ENCODE measurements at places on chromosomes 5 and 9. TPM values are rescaled to one million over a fixed set of nuclear protein-coding genes. Genes with fewer than 3 reads are reported as not detected.

DNA sequence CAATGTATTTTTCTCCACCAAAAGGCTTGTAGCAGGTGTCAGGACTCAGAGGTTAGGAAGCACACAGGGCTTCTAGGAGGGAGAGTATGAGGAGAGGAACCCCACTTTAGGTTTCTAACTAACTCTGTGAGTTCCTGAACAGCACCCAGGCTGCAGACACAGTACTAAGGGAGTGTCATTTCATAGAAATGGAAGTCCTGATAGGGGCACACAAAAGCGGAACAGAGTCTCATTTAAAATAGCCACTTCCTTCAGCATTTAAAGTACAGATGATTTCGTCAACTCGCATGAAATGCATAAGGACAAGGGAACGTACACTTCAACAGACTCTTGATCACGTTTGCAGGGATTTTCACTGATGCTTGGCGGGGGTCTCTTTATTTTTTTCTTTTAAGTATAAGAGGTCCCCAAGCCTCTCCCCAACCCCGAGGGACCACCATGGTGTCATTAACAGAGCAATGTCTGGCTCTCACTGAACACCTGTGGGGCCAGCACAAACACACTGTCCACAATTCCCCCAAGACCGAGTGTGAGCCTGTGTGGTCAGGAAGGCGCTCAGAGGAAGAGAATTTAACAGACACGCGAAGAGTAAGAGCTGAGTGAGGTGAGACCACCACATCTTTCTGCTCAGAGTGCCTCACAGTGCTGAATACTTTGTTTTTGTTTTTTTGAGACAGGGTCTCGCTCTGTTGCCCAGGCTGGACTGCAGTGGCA, 82.3 kb downstream of the SECISBP2 start:
- DNase-seq = no peak

DNA sequence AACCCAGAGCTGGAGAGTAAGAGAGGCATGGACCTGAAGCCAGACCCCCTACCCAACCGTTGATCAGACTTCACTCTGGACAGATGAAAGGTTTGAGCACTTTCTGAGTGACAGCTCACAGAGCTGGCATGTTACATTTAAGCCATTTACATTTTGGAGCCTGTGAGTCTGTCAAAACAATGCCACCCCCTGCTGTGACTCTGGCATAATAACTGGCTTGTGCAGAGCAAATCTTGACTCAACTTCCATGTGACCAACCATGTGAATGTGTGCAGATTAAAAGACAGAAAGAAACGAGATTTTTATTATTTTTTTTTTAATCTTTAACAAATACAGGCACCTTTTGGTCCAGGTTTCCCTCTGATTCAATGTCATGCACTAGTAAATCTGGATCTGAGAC, 48.5 kb downstream of the MFAP3 start:
- peak; percentile 33 for DNase-seq

DNA sequence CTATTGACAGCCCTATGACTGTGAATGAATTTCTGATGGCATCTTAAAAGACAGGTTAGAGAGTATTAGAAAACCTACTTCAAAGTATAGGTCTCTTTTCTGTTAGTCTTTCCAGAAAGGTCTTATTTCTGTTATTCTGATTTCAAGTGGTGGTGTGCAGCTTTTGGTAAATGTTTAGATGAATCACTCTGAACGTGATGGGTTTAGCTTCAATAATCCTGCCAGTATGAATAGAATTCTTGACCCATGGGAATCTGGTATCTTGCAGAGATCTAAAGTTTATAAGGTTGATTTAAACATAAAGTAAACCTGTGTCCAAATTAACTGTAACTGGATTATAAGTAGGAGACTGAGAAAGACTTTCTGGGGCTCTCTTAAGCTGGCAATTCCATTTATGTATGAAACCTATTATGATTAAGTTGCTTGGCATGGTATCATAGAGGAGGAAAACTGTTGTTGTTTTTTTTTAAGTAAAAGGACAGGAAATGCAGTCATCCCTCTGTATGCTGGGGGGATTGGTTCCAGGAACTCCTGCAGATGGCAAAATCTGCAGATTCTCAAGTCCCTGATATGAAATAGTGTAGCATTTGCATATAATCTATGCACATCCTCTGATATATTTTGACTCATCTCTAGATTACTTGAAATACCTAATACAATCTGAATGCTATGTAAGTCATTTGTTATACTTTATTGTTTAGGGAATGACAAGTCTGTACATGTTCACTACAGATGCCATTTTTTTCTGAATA, 77.0 kb upstream of the ADAMTS19 start:
- no peak for DNase-seq

GRCh38 chr5:95923918-95924544, 37.6 kb downstream of the ELL2 start:
- no peak for DNase-seq

DNA sequence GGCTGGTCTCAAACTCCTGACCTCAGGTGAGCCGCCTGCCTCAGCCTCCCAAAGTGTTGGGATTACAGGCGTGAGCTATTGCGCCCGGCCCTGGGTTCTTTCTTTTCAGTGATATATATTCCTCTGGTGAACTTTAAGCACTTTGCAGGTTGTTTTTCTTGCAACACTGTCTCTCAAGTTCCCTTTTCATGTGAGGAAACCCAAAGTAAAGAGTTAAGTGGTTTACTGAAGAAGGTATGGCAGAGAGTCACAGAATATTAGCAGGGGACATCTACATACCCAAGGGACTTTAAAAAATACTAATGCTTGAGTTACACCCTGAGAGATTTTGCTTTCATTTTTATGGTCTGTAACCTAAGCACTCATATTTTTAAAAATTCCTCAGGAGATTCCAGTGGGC, 6.7 kb upstream of the GAPT start:
- DNase-seq = no peak

CA9 gene
- 0.09 TPM for total RNA-seq

DNA sequence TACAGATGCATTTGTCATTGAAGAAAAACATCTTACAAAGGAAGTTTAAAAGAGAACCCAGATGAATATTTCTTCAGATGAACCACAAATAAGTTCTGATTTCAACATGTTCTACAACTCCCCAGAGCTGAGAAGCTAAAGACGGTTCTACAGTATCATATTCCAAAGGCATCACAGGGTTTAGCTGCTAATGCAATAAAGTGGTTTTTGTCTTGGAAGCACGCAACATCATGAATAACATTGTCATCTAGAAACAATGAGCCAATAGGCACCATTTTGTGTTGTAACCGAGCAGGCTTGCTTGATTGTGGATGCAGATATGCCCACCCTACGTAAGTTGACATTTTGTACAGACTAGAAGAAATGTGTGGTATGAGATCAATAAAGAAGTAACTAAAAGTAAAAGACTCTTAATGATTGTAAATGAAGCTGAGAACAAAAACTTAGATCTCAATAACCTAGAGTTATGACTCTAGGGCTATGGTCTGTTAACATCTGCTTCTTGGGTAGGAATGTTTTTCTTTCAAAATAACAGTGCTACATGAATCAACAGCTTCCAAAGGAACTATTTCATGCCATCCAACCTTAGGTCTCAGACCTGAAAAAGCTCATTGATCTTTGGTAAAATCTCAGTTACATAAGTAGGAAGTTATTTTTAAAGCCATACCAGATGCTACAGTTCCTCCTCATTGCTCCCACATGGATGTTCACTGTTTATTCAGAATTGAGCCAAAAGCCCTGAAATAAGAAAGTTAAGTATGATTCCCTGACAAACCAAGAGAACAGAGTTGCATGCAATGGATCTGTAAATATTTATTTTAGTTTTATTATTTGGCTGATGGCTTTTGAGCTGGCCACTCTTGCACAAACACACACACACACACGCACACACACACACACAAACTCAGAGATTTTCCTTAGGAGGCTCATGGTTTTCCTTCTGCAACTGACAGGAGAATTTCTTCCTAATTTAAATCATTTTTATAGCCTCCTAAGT, 118.7 kb upstream of the SLCO6A1 start:
- no peak for DNase-seq

COL27A1 gene
- 16.2 TPM for total RNA-seq

TTLL11 gene
- total RNA-seq = 0.75 TPM

SYK gene
- not detected for total RNA-seq

DNA sequence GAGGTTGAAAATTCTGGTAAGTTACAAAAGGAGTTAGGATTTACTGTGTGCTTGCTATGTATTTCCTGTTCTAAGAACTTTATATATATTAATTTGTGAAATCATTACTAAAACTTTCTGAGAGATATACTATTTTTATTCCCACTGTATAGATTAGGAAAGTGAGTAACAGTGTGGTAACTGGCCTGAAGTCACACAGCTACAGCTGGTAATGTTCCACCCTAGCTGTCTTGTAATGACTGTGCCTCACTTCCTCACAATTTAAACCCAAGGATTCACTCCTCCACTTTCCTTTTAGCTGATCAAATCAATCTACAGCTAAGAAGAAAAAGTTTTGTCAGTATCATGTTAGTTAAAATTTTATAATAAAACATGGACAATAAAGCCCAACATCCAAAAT, 278.8 kb downstream of the GAS1 start:
- DNase-seq = no peak

GRCh38 chr5:143128412-143129071, 274.9 kb downstream of the NR3C1 start:
- DNase-seq = no peak

GRCh38 chr9:34664281-34665066, 2.0 kb upstream of the CCL27 start:
- DNase-seq = peak; percentile 86

TOR1B gene
- total RNA-seq = 19.0 TPM

- no peak for DNase-seq
Measured at GRCh38 chr5:135480511-135480910, 28.4 kb upstream of the TIFAB start.

- no peak for DNase-seq
Measured at GRCh38 chr5:178711572-178711971, 18.9 kb downstream of the ZNF354A start.

CDH12 gene
- not detected for total RNA-seq

DNA sequence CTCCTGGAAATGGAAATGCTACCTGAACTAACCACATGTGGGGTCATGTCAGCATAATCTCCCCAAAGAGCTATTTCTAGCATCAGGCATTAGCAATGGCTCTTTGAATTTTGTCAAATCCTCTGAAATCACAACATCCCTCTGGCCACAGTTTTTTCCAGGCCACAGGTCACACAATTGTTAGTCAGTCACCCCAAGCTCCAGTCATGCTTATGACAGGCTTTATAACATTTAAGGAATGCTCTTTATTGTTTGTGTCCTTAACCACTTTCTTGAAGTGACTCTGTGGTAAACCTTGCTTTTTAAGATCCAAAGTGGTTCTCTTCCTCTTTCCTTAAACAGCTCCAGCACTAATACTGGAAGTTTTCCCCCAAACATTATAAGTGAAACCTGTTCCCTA, 169.2 kb upstream of the HMHB1 start:
- DNase-seq = no peak

- no peak for DNase-seq
Measured at GRCh38 chr5:39638813-39639212, 214.0 kb upstream of the DAB2 start.

DNA sequence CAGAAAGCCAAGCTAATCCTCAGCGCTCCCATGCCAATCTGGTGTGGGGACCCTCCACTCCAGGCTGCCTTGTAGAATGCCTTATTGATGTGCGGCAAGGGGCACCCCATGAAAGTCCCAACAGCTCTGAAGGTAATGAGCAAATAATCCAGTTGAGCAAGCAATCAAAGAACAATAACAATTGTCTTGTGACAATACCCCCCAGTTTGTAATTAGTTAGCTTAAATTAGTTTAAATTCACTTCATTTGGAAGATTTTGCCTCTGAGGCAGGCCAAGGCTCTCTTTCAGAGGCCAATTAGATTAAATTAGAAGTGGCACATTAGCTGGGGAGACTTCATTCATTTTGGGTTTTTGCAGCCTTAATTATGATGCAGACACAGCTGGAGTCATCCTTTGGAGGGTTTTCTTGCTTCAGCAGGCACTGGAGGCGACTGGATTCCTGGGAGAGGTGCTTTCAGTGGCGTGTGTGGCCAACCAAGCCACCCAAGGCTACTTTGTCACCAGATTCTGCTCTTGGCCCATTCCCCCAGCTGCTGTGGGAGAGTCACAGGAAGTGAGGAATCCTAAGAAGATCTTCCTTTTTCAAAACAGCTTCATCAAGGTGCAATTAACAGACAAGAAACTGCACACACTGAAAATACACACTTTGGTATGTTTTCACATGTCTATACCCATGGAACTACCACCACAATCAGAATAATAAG, 17.9 kb upstream of the FBP1 start:
- peak; percentile 85 for DNase-seq

APBA1 gene
- 3.4 TPM for total RNA-seq

GRCh38 chr9:127936347-127936852, 1.3 kb downstream of the DPM2 start:
- DNase-seq = no peak

CCNJL gene
- 8.4 TPM for total RNA-seq

- DNase-seq = peak; percentile 33
Measured at GRCh38 chr5:180390441-180391190, 37.5 kb upstream of the GFPT2 start.

DNA sequence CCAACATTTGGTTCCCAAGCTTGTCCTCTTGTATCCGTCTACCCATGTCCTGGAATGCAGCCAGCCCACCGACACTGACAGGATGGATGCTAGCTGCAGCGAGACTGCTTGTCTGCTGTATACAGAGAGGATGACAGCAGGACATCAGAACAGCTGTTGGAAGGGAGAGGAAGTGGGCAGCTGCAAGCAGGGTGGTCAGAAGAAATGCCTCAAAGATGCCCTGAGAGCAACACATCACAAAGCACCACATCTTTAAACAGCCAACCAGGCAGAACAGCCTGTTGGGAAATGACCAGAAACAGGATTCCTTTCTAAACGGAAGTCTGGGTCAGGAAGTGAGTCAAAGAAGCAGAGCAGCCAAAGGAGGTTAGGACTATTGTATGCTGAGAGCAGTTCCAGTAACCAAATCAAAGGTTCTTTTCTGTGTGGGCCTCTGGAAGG, 219.1 kb downstream of the NDUFS4 start:
- DNase-seq = peak; percentile 23
